ENCODE measurements at places on chromosomes 1 and 21.
A peak's percentile ranks its signal among the peaks of the same experiment; 100 is the strongest.

- DNase-seq = no peak
Measured at GRCh38 chr1:183699616-183700160, 46.6 kb upstream of the APOBEC4 start.

- no peak for DNase-seq
Measured at GRCh38 chr1:182035097-182035770, 26.3 kb downstream of the ZNF648 start.

- DNase-seq = no peak
Measured at GRCh38 chr1:200245473-200245872, 164.4 kb downstream of the ZNF281 start.

DNA sequence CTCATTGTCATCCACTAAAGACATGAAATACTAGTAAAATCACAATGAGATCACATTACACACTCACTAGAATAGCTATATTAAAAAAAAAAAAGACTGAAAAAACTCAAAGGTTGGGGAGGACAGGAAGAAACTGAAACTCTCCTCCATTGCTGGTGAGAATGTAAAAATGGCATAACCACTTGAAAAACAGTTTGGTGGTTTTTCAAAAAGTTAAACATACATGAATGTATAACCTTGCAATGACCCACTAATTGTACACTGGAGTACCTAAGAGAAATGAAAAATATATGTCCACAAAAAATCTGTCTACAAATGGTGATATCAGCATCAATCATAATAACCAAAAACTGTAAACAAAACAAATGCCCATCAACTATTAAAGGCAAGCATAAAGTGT, 44.0 kb downstream of the NRIP1 start:
- no peak for DNase-seq

DNA sequence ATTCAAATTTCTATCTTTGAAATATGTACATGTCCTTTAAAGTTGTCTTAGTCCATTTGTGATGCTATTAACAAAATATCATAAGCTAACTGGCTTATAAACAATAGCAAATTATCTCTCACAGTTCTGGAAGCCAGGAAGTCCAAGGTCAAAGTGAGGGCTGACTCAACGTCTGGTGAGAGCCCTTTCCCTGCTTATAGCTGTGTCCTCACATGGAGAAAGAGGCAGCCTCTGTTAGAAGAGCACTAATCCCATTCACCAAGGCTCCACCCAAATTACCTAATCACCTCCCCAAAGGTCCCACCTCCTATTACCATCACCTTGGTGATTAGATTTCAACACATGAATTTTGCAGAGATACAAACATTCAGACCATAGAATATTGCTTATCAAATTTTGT, 450.1 kb upstream of the BEND5 start:
- no peak for DNase-seq

DNA sequence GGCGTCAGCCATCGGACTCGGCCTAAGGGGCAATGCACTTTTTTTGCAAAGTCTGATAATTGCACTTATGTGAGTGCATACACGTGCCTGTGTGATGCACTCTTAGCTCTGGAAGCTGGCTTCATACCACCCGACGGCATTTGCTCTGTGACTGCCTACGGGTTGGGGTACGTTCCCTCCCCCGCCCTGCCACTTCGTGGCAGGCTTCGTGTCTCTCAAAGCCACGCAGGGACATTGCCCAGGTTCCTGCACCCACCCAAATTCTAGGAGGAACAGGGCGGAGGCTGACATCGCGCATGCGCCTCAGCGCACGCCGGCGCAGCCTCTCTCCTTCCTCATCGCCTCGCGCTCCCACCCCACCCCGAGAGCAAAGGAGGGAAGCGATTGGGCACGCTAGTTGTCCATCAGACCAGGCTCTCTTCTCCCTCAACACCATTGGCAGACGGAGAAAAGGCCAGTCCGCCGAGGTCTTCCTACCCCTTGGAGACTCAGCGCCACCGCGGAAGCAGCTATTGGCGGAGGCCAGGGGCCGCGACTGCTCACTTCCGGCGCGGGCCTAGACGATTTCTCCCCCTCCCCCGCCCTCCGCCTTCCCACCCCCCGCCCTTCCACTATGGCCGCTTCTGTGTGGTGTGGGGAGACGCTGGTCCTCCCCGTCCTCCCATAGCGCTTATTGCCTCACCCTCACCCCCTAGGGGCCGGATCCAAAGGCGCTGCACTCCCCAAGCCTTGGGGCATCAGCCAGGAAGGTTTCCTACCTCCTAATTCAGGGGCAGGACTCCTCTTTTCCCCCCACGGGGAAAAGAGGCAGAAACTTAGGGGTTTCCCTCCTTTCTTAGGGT, at the start of gene INTS3:
TSS of gene INTS3 (plus strand) at position 588 of the 842 bp plus-strand sequence. CDS start 585 bp downstream, outside the sequence.
- DNase-seq = peak; percentile 99

GRCh38 chr1:163090321-163090945, 21.3 kb downstream of the RGS4 start:
- no peak for DNase-seq

DNA sequence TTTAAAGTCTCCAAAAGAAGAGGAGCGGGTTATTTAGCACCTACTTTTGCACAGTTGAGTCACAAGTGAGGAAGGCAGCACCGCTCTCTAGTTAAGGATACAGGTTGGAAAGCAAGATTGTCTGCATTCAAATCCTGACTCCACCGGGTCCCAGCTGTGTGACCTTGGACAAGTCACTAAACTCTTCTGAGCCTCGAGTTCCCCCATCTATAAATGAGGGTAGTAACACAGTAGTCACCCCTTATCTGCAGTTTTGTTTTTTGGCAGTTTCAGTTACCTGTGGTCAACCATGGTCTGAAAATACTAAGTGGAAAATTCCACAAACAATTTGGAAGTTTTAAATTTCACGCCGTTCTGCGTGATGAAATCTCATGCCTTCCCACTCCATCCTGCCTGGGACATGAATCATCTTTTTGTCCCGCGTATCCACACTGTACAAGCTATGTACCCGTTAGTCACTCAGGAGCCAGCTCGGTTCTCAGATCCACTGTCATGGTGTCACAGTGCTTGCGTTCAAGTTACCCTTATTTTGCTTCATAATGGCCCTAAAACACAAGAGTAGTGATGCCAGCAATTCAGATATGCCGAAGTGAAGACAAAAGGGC, 49.4 kb downstream of the CAPZB start:
- DNase-seq = peak; percentile 48

DNA sequence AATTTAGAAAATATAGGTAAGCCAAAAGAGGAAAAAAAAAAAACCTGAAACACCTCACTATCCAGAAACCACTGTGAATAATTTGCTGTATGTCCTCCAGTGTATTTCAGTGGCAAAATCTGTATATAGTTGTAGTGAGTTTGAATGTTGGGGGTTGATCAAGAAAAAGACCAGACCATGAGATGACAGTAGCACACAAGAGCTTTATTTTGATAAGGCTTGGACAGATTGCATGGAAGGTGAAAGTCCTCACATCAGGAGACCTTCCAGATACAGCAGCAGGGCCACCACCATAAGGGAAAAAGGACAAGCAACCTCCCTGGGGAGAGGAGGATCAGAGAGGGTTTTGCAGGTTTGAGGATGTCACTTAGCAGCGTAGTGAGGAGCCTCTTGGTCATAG, 16.2 kb upstream of the C1orf115 start:
- no peak for DNase-seq

- no peak for DNase-seq
Measured at GRCh38 chr1:208476846-208477170, 232.6 kb upstream of the PLXNA2 start.

All from stimulated activated CD4-positive, alpha-beta T cell treated with anti-CD3 and anti-CD28 coated beads, Interleukin-2, amount 100 ng/mL, for 24 hours (primary cell).